ENCODE measurements at places on chromosomes 6 and 20.

DNA sequence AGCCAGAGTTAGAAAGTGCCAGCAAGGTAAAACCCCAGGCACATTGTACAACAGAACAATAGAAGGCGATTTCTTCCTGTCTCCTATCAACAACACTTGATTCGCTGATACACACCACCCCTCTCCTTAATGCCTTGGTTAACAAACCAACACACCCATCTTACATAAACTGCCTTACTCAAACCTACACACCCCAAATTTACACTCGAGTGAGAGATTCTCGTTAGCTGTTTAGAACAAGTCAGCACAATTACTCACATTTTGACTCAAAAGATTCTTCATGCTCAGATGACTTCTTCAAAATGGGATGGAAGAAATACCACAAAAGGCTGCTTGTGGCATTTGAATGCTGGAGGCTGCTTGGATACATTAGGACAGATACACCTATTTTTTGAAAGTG is 80.0 kb upstream of the FOXQ1 start:
- no peak for DNase-seq

- no peak for DNase-seq
Observed at GRCh38 chr6:47439348-47439668, 38.3 kb upstream of the CD2AP start.

DNA sequence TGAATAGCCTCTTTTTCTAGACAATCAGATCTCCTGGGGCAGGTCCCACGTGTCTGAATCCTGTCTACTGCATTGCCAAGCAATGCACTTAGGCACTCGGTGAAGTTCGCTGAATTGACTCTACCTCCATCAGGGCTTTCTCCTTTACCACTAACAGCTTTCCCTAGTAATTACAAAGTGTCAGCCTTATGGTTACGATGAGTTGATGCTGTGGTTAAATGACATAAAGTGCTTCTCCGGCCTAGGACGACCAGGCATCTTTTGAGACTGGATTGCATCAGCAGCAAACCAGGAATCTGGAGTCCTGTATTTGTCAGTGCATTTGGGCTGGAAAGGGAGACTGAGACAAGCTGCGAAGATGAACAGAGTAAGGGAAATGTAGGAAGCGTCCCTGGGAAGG is 21.5 kb downstream of the NOX3 start:
- no peak for DNase-seq

- DNase-seq: no peak
Observed at GRCh38 chr6:137884149-137884909, 17.3 kb downstream of the TNFAIP3 start.
